NCI-H1105 treated with DMSO at 0.1 percent for 48 hours (cell line): ENCODE measurements at places on chromosomes 2 and 18.

DNA sequence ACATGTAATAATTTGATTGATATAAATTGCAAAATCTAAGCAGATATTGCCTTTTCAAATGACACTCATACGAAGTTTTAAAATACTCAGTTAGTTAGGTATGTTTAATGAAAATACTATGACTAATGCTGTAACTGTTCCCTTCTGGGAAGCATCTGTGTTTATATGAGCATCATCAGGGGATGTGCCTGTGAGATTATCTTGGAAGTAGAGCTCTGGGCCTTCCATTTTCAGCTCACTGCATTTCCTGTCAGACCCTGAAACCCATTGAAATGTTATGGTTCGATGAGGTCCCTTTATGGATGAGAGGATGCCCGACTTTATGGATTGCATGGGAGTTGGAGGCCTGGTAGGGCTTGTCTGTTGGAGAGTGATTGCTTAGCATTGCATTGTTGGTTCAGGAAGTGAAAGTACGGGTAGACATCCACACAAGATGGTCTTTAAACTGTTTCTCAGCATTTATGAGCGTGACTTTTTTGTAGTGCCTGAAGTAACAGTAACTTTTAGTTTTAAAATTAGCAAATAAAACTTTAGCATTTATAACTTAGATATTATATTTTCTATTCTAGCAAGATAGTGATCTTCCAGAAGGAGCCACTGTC, 28.7 kb downstream of the ELP2 start:
- DNase-seq, result no peak

DNA sequence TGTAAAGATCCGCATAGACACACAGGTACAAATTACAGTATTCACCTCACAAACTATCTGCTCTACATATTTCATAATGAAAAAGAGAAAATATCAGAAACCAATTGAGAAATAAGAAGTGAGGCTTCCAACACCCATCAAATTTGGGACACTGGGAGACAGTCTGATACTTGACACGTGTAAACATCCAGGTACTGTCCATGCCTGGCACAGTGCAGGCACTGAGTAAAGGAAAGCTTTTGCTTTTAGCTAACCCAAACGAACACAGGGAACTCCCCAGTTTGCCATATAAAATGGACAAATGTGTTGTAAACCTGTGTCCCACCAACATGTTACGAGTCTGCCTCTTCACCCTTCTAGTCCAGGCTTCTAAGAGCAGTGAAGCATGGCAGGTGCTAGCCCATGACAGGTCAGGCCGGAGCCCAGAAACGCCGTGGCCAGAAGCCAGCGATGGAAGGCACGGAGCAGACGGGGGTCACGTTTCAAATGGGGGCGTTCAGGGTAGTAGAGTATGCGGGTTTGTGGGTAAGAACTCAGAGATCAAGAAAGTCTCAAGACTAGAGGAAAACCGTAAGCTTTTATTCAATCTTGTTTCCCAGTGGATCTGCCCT, 27.0 kb downstream of the CDH2 start:
- DNase-seq, result no peak

GRCh38 chr2:38079116-38080052, 3.4 kb upstream of the CYP1B1 start:
- no peak for DNase-seq

DNA sequence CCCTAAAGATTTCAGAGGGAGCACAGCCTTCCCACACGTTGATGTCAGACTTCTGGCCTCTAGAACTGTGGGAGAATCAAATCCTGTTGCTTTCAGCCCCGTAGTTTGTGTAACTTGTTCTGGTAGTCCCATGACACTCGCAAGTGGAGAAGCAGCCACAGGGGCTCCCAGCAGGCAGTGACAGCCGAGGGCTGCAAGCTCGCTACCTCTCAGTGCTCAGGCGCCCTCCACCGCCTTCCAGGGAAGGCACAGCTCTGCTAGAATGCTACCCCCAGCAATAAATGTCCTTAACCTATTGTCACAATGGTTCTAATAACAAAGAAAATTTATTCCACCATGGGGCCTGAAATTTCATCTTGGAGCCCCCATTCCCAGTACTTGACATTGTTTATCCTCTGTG, 143.1 kb upstream of the ZNF236 start:
- no peak for DNase-seq

DNA sequence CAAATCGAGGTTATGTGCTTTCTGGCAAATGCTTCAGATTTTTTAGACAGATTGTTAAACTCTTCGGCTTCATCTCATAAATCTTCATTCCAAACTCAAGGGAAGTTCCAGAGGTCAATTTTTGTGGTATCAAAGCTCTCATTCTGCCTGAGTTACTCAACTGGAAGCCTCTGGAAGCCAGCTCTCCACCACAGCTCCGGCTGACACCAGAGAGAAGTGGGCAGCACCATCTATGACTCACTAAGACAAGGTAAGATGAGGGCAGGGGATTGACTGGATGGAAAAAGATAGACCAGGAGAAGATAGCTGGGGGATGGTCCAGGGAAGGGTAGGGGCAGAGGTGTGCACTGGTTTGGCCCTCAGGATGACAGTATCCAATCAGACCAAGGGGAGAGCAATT, 137.3 kb upstream of the HNRNPA3 start:
- no peak for DNase-seq

- no peak for DNase-seq
Measured at GRCh38 chr2:148603562-148603920, 41.0 kb upstream of the EPC2 start.

DNA sequence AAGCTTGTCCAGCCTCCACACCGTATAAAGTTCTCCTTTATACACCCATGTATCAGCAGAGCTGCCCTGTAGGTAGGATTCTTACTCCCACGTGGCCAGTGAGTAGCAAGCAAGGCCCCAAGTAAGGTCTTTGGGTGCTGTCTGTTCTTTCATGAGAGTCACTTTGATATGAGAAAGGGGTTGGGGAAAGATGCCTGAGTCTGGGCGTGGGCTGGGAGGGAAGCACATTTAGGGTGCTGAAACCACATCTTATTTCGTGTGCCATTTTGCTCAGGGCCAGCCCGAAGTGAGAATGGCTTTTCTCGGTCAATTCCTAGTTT, 436 bp upstream of the ITPRIPL1 start:
- no peak for DNase-seq

GRCh38 chr2:192162392-192163042, 32.2 kb downstream of the TMEFF2 start:
- DNase-seq, result peak; percentile 43

- DNase-seq, result no peak
Measured at GRCh38 chr2:215396595-215397313, 39.1 kb downstream of the FN1 start.

DNA sequence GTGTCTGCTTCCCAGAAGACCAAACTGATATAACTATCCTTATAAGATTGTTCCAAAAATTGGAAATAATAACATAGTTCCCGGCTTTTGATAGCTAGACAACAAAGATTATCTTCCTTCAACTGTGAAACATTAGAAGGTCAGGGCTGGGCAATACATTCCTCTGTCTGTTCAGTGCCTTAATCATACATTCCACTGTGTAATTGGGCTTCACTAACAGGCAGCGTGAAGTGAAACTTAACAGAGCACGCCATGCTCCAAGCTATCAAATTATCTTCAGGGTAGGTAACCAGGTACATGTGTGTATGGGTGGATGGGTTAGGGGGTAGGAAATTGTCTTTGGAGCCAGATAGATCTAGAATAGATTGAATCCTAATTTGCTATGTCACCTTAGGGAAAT, 23.5 kb upstream of the ARL5A start:
- no peak for DNase-seq

GRCh38 chr2:197516393-197516761, 511 bp downstream of the MOB4 start:
- peak; percentile 34 for DNase-seq

- DNase-seq, result no peak
Measured at GRCh38 chr2:200873560-200873959, 9.1 kb upstream of the CLK1 start.

DNA sequence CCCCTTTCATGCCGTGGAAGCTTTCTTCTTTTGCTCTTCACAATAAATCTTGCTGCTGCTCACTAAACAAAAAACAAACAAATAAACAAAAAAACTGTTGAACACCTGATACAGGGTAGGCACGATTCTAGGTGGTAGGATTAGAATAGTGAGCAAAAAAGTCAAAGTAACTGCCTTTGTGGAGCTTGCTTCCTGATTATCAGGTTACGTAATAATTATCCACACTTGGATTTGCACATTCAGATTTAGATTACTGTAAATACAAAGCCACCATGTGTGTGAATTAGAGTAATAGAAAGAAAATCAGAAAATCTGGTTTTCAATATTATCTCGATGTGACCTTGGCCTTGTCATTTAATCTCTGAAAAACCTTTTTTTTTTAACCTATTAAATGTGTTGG, 307.1 kb downstream of the NRXN1 start:
- DNase-seq, result no peak

GRCh38 chr2:96528700-96529375, 7.7 kb upstream of the ARID5A start:
- no peak for DNase-seq

DNA sequence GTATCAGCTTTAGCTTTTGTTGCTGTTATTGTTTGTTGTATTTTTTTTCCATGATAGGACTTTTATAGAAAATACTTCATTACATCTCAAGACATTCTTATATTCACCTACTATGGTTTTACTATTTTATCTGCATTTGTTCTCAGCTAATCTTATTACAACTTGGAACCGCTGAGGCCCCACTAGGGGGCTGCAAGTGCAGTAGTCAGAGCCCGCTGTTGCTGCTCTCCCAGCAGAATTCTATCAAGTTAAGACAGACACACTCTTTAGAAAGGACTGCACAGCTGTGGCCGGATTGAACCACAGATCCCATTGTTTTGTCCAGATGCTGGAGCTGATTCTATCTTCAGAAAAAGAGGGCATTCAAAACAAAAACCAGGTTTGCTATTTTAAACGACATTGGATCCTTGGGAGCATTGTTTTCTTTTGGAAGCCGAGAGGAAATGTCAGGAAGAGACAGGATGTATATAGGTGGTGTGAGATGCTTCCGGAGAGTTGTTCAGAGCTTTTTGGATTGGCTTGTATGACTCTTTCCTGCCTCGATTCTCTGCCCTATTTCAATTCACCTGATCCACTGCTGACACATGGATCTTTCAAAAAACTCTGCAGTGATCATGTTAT, 105.7 kb upstream of the GAREM1 start:
- DNase-seq, result no peak
